NCI-H69 (cell line): ENCODE measurements at places on chromosomes 7 and 10.
A peak's percentile ranks its signal among the peaks of the same experiment; 100 is the strongest.

DNA sequence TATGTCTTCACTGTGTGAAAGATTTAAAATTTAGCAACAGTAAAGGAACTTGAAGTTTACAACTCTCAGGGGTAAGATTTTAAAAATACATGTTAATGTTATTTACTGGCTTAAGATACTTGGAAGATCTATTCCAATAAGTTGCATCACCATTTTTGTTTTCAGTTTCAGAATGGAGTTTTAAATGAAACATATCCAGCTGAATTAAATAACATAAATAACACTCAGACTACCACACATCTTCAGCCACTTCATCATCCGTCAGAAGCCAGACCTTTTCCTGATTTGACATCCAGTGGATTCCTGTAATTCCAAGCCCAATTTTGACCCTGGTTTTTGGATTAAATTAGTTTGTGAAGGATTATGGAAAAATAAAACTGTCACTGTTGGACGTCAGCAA lies 44.3 kb downstream of the AHR start:
- no peak for DNase-seq

DNA sequence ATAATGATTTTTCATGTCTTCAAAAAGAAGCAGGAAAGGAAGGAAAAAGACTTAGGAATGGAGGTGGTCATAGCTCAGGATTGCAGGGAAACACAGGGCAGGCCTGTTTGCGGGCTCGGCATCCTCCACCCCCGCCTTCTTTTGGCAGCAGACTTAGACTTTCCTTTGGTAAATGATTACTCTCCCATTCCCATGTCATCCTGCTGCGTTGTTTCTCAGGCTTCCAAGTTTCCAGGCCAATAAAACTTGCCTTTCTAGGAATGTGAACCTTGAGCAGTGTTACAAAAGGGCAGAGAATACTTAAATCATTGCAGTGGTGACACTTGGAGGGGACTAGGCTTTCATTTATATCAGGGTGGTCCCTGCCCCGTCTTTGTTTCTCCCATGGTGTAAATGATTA lies 34.0 kb upstream of the DGKB start:
- no peak for DNase-seq

GRCh38 chr10:27241010-27241651 lies 534 bp upstream of the ACBD5 start:
- DNase-seq, result peak; percentile 52

GRCh38 chr10:18005445-18005780 lies 53.7 kb downstream of the SLC39A12 start:
- DNase-seq, result no peak

- DNase-seq, result peak; percentile 3
Measured at GRCh38 chr10:45514291-45515270, 140.6 kb downstream of the ALOX5 start.

DNA sequence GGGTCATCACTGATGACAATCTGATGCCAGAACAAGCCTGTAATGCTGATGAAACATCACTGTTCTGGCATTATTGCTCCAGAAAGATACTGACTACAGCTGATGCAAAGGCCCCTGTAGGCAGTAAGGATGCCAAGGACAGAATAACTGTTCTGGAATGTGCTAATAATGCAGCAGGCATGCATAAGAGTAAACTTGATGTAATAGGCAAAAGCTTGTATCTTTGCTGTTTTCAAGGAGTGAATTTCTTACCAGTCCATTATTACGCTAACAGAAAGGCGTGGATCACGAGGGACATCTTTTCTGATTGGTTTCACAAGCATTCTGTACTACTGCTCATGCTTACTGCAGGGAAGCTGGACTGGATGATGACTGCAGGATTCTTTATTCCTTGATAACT lies 18.7 kb downstream of the LCOR start:
- no peak for DNase-seq

GRCh38 chr7:30459591-30460245 lies 18.9 kb downstream of the NOD1 start:
- DNase-seq, result no peak

DNA sequence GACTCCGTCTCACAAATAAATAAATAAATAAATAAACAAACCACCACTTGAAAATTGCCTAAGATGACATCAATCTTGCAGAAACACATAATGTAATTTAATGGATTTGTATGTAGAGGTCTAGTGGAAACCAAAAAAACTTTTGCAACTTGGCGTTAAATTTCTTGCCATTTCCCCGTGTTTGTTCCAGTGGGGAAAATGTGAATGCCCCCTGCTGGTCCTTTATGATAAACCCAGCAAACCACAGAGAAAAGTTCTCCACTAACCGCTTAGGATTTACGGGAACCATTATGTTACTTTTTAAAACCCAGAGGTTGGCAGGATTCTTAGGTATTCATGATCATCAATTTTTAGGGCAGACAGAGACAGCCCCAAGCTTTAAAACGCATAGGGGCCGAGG lies 32.5 kb downstream of the LAMB4 start:
- peak; percentile 21 for DNase-seq

- no peak for DNase-seq
Measured at GRCh38 chr7:159005618-159006017, 139.0 kb downstream of the VIPR2 start.

DNA sequence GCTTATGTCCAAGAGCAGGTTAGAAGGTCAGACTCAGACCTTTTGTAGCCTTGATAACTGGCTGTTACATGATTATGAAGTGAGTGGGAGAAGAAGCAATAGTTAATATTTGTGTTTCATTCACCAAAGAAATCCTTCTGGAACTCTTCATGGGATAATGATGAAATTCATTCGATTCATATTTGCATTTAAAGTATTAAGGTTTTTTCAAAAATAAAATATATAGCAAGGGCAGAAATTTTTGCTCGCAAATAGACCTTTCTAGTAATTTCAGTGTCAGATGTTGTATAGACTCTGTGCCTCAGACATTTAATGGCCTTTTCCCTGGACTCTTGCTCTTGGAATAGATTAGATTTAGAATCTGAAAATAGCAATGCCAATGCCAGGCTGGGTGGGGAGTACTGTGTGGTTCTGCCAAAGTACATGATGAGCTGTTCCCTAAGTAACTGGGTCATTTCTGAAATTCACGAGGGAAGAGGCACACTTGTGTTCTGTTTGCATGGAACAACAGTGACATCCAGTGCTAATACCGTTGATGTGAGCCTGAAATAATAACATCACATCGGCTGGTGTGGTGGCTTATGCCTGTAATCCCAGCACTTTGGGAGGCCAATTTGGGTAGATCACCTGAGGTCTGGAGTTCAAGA lies 119.2 kb downstream of the MBL2 start:
- peak; percentile 23 for DNase-seq

- DNase-seq, result no peak
Measured at GRCh38 chr10:6390213-6390845, 187.6 kb downstream of the PFKFB3 start.

- no peak for DNase-seq
Measured at GRCh38 chr10:67723601-67724000, 27.6 kb upstream of the CTNNA3 start.
